ENCODE measurements at places on chromosomes 12 and 14.

DNA sequence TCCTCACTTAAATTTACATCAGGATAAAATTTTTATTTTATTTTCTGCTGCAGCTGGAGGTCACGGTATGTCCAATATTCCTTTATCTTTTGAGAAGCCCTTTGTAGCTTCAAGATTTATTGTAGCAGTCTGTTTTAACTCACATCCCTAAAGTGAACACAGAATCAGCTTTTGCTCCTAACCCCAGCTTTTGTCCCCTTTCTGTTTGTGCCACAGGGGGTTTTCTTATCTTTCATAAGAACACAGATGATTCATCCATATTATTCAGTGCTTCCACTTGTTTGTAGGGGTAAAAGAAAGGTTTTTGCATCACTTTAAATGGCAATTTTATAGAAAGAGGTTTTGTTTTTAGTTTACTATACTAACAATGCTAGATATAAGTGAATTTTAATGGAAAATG is 21.8 kb upstream of the PIK3C2G start:
- DNase-seq = no peak

DNA sequence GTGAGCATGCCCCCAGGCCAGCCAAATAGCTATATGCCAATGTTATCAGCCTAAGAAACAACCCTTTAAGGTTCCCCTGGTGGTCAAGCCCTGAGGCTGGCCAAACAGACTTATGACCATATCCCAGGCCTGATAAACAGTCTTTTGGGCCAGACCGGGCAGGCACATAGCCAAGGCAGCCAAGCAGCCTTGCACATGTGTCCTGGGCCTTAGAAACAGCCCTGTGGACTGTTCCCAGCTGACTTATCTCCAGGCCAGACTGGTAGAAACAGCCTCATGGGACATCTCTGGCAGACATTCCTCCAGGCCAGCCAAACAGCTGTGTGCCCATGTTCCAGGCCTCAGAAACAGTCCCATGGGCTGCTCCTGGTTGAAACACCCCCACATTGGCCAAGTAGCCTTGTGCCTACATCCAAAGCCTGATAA is 295.0 kb upstream of the MGAT4C start:
- DNase-seq = no peak

DNA sequence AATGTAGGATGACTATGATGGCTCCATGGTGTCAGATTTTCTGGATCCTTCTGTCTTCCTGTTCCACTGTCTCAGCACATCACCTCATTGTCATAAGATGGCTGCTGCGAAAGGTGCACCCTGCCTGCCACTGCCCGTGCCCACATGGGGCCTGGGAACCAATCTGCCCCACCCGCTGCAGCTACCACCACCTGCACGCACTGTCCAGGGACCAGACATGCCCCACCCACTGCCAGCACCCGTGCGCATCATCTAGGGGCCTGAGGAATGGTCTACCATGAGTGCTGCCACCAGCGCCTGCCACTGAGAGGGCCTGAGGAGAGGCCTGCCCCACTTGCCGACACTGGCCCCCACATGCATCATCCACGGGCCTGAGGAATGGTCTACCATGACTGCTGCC is 23.8 kb downstream of the CYP46A1 start:
- DNase-seq = no peak

DNA sequence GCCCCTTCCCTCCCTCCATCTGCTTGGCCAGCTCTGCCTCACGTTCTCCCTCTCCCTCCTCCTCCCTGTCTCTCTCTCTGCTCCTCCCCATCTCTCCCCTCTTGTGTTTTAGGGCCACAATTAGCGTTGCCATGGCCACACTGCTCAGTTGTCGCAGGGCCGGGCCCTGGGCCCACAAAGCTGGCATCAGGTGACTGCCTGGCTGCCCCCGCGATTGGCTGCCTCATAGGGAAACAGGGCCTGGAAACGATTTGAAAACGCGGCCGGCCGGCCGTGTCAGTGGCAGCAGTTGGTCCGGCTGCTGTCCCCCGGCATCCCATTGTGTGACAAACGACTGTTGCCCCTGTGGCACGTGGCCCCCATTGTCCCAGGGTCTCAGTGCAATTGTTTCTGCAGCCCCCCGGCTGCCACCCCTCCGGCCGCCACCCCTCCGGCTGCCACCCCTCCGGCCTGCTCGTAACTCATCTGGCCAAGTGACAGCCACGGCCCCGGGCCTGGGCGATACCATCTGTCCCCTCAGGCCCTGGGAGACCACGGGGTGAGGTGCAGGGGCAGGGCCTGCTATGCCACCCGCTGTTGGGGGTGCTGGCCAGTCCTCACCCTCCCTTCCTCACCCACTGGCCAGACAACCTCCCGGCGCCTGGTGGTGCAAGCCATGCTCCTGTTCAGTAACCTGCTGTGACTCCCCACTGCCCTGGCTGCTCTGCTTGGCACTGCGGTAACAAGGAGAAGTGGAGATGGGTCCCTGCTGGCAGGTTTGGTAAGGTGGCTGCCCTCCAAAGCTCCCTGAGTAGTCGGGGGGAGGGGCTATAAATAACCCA is 17.4 kb downstream of the FOXN4 start:
- DNase-seq = no peak

GRCh38 chr14:56808110-56808382 is 2.2 kb downstream of the OTX2 start:
- DNase-seq = no peak

DNA sequence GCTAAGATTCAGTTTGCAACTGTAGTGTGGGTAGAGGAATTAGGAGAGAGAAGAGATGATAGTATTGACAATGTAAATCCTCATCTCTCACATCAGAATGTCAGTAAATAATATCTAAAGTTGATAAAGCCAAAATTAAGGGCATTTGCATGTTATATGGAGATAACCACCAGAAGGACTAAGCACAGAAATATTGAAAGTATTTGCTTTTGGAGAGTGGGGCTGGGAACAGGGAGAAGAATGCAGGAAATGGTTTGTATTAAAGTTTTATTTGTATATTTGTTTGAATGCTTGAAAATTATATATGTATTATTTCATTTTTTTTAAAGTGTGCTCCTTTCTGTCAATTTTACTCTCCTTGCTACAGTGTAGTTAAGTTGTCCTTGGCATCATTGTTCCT is 491.4 kb downstream of the APAF1 start:
- DNase-seq = no peak

DNA sequence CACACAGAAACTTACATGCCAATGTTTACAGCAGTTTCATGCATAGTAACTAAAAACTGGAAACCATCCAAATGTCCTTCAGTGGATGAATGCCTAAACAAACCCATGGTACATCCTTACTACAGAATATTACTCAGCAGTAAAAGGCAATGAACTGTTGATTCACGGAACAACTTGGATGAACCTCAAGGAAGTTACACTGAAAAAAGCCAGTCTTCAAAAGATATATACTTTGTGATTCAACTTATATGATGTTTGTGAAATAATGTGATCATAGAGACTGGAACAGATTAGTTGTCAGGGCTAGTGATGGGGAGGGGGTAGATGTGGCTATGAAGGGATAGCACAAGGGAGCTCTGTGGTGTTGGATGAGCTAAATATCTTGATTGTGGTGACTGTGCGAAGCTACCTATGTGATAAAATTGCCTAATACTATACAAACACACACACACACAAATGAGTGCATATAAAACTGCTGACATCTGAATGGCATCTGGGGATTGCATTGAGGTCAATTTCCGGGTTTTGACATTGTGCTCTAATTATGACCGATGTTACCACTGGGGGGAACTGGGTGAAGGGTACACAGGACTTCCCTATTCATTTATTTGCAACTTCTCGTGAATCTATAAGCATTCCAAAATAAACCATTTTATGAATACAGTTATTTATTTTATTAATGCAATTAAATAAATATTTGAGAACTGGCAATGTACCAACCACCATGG is 94.3 kb downstream of the RIN3 start:
- no peak for DNase-seq

- DNase-seq = no peak
These were observed 44.4 kb downstream of the DYRK2 start for GRCh38 chr12:67692966-67693365.

DNA sequence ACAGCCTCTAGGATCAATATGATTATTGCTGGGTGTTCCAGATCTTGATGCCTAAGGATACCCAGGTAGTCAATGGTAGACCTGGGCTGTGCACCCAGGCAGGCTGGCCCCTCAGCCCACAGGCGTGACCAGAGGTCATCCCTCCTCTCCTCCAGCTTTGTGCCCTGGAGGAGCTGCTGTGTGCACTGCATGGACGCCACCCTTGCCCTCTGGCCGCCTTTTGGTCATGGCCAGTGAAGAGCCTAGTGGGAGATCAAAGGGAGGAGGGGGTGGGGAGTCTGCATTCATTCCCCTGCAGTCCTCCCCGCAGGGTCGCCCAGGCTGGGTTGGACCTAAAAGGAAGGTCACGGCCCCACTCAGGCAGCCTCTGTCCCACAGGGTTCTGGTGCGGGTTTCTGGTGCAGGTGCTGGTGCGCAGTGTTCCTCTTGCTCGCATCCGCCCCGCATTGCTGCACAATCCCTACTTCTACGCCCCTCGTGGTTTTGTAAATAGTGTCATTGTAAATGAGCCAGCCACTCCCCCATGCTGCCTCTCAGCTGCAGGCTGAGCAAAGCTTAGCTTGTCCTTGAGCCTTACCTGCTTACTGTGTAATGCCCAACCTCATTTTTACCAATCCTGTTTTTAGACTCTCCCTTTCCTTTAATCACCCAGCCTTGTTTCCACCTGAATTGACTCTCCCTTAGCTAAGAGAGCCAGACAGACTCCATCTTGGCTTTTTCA is 55.3 kb downstream of the PSMA6 start:
- no peak for DNase-seq

- DNase-seq = no peak
These were observed 29.9 kb upstream of the MYBPC1 start for GRCh38 chr12:101564912-101565311.

GRCh38 chr12:102950950-102951619 is 6.4 kb upstream of the ASCL1 start:
- no peak for DNase-seq

DNA sequence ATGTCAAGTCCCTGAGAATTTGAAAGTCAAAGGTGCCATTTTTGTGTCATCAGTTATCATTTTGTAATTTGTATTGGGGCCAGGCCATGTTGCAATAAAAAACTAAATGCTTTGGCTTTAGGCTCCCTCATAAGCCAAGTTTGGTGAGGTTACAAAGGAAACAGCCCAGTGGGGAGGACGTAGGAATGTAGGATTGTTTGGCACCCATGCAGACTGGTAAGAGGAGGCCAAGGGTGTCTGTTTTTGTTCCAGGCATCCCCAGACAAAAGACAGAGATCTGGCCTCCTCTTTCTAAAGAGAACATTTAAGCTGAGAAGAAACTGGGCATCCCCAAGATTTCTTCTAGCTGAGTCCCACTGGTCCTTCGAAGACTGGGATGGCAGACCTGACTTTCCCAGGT is 111.7 kb downstream of the SUDS3 start:
- DNase-seq = no peak

- no peak for DNase-seq
These were observed 42.1 kb downstream of the SEC23A start for GRCh38 chr14:39060818-39061437.

GRCh38 chr12:81809113-81809777 is 50.1 kb upstream of the PPFIA2 start:
- no peak for DNase-seq

DNA sequence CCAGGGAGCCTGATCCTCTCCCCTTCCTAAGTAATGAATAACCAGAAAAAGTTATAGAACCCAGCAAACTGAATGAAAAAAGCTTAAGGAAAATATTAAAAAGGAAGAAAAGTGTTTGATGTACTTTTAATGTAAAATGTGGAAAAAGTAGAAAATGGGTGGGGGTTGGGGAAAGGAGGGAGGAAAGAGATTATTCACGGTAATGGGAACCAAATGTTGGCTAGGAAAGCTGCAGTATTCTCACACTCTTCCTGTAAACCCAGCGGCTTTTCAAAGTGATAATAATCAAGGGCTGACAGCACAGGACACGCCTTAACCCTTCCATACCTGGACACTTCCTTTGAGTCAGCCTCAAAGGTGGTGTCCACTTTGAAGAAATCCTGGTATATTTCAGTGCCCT is 139.2 kb downstream of the TGFB3 start:
- DNase-seq = no peak

- no peak for DNase-seq
These were observed 14.3 kb downstream of the HDAC7 start for GRCh38 chr12:47805417-47805816.

GRCh38 chr14:90699016-90699415 is 117.2 kb downstream of the TTC7B start:
- no peak for DNase-seq

GRCh38 chr12:91053951-91054715 is 3.7 kb downstream of the KERA start:
- no peak for DNase-seq

- DNase-seq = no peak
These were observed 116.5 kb downstream of the RFLNA start for GRCh38 chr12:124411281-124411878.

GRCh38 chr12:13798162-13798561 is 183.2 kb downstream of the GRIN2B start:
- DNase-seq = no peak

DNA sequence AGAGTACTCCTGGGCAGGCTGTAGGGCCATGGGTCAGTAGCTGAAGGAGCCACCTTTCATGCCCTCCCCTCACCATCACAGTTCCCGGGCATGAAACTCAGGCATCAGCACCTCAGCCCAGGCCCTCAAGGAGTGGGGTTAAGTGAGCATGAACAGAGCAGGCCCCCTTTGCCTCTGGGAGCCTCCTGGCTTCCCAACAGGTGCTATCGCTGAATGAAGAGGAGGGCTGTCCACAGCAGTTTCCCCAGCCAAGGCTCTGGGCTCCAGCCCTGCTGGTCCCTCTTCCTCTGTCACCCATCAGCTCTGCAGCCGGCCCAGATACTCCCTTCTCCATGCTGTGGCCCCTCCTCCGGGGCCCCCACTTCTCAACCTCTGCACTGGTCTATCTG is 184.3 kb downstream of the ZFP36L1 start:
- no peak for DNase-seq

GRCh38 chr12:104986022-104986941 is at the start of gene NOPCHAP1:
Gene NOPCHAP1 (plus strand): TSS chr12:104986316. CDS start chr12:104986353, 37 bp downstream.
- DNase-seq = peak; percentile 39

DNA sequence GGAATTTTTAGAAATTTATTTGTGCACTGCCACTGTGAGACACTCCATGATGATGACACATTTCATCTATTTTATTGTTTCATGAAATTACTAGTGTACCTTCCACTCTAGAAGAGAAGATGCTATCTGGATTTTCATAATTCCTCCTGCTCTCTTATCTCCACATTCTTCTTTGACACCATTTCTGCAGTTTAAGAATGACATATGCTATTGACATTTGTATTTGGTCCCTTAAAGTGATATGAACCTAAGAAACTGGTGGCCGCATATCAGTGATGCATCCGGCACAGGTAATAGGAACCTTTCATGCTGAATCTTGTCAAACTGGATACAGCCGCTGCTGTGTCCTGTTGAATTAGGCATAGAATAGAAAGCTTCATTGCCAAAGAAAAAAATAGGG is 696.3 kb downstream of the TMEM121 start:
- DNase-seq = no peak

DNA sequence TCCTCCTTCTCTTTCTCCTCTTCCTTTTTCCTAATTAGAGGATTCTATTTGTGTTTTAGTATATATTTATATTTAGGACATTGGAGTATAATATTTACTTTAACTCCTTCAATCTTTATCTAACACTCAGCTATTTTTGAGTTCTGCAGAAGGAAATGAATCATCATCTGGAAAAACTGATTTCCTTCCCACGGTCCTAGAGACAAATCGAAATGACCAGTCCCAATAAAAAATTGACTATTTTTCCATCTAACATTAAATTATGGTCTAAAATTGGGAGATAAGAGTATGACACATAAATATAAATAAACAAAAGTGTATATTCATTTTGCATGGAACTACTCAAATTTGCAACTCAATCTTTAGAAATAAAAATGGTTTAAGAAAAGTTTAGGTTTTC is 167.4 kb downstream of the TMTC3 start:
- no peak for DNase-seq

GRCh38 chr12:701896-702539 is 38.8 kb upstream of the NINJ2 start:
- no peak for DNase-seq
